ENCODE measurements at places on chromosomes 7 and 10. TPM values are rescaled to one million over a fixed set of nuclear protein-coding genes. Genes with fewer than 3 reads are reported as not detected.

- no peak for DNase-seq
Observed at GRCh38 chr10:98033515-98033914, 3.1 kb upstream of the CRTAC1 start.

Gene SLC39A12
- total RNA-seq: not detected

Gene RFC2
- 10.2 TPM for total RNA-seq

Gene WNT2
- not detected for total RNA-seq

Gene MIOS
- total RNA-seq: 80.4 TPM

GRCh38 chr10:87700031-87700796 is 40.5 kb downstream of the PAPSS2 start:
- no peak for DNase-seq

Gene BEND7
- 10.8 TPM for total RNA-seq

- DNase-seq: no peak
Observed at GRCh38 chr7:103632972-103633371, 187.0 kb upstream of the SLC26A5 start.

- no peak for DNase-seq
Observed at GRCh38 chr7:115227473-115228235, 305.8 kb downstream of the MDFIC start.

All from tibial nerve (tissue), 4 donors.